ENCODE measurements at places on chromosomes 4 and X. TPM values are rescaled to one million over a fixed set of nuclear protein-coding genes. Genes with fewer than 3 reads are reported as not detected.

The GRID2 gene
- 0.12 TPM for polyA plus RNA-seq

The CT45A7 gene
- polyA plus RNA-seq, result not detected

The RPL39 gene
- 2,714 TPM for polyA plus RNA-seq

The S100G gene
- not detected for polyA plus RNA-seq

The POU3F4 gene
- not detected for polyA plus RNA-seq
